ENCODE measurements at places on chromosomes 1 and 21. TPM values are rescaled to one million over a fixed set of nuclear protein-coding genes. Genes with fewer than 3 reads are reported as not detected.

DNA sequence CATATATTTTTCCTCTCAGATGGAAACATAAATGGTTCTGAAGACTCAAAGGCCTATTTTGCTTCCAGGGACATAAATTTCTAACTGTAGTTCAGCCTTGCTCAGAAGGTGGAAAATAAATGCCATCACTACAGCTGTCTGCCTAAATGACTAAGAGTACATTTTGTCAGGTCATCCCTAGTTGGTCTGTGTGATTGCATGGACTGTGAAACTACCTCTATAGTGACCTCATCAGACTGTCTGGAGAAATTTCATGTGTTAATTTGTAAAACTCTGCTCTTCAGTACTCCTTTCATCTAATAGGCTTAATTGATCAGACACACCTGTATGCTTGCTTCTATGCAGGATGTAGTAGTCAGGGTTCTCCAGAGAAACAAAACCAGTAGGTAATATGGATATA is 886.9 kb downstream of the AMY1C start:
- no peak for DNase-seq

- DNase-seq, result no peak
Measured at GRCh38 chr1:163271535-163271934, 50.2 kb upstream of the NUF2 start.

Gene HMCN1
- 0.23 TPM for total RNA-seq

Gene NCF2
- 0.10 TPM for total RNA-seq

DNA sequence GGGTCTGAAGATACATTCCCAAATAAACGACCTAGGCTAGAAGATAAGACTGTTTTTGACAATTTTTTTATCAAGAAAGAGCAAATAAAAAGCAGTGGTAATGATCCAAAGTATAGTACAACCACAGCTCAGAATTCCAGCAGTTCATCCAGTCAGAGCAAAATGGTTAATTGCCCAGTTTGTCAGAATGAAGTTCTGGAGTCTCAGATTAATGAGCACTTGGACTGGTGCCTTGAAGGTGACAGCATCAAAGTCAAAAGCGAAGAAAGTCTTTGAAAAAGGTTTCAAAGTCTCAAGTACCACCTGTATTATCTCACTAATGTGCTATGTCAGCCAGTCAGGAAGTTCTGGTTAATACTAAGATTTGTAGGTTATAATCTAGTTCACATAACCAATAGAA is 15.0 kb downstream of the SPRTN start:
- DNase-seq, result no peak

- DNase-seq, result no peak
Measured at GRCh38 chr1:217052196-217052595, 329.0 kb upstream of the ESRRG start.

Gene BARHL2
- total RNA-seq, result not detected

DNA sequence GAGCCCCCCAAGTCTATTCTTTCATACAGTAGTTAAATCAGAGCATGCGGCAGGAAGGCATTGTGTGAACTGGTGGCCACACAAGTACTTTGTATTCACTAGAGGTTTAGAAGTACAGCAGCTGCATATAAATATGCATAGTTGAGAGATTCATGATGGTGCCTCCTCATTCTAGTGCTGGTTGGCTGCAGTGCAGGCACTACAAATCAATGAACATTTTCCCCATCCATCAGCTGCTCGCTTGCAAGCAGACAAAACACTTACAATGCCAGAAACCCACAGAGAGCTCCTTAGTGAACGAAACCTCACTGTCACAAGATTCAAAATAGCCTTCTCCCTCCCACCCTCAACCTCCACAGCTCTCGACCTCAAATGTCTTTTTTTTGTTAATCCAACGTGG is 726.2 kb downstream of the USP25 start:
- no peak for DNase-seq

Gene PUM1
- total RNA-seq, result 109 TPM

DNA sequence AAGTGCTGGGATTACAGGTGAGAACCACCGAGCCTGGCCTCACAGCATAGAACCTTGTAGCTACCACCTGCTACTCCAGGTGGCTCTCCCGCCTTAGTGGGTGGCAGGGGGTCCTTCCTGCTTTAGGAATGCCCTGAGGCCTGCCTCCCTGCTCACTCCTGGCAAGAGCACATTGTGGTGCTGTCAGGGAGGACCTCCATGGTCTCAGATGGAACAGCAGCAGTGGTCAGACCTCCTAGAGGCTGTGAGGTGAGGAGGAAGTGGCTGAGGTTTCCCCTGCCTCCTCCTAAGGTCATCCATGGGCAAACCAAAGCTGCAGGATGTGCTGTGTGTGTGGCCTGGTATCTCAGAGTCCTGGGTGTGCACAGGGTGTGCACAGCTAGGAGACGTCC is 6.7 kb downstream of the SOX13 start:
- DNase-seq, result no peak

Gene NMNAT1
- 7.6 TPM for total RNA-seq

Gene DNAI4
- total RNA-seq, result 7.2 TPM

- no peak for DNase-seq
Measured at GRCh38 chr1:39418236-39418635, 73.2 kb upstream of the BMP8A start.

Gene NEK2
- 34.4 TPM for total RNA-seq

GRCh38 chr1:190739926-190740325 is 262.3 kb upstream of the BRINP3 start:
- no peak for DNase-seq

DNA sequence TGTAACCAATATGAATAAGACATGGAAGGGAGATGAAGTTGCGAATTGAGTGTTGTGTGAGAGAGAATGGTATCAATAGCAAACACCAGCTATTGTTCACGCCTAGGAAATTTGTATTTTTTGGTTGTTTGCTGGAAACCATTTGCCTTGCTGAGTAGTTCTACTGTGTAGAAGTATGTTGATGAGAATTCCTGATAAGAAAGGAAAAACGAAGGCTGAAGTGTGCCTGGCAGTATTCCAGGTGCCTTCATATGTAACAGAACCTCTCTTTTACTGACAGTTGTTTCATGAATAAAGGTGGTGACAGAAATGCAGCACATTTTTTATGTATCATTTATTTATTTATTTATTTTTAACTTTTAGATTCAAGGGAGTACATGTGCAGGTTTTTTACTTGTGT is 79.5 kb downstream of the SDCCAG8 start:
- no peak for DNase-seq

Gene NBPF4
- not detected for total RNA-seq

DNA sequence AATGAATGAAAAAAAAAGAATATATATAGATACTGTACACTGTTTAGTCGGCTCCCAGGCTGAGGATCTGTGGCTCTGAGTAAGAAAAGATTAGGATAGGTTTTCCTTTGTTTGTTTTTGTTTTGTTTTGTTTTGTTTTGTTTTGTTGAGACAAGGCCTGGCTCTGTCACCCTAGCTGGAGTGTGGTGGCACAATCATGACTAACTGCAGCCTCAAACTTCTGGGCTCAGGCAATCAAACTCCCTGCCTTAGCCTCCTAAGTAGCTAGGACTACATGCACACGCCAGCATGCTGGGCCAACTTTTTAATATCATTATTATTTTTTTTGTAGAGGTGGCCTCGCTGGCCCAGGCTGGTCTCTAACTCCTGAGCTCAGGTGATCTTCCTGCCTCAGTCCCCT is 87.9 kb upstream of the PTBP2 start:
- no peak for DNase-seq

DNA sequence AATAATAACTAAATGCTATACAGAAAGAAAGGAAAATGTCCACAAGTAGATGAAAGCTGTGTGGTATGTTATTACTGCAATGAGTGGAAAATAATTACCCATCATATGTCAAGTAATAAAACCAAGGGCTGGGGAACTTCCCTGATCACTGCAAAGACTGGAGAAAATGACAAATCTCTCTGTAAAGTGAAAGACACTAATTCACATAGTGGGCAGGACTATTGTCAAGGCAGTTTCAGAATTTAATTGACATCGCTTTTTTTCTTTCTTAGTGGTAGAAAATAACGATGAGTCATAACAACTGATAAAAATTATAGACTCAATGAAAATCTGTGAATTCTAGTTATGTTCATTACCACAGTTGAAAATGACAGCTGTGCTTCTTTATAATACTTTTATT is 153.7 kb upstream of the ST6GALNAC5 start:
- no peak for DNase-seq

DNA sequence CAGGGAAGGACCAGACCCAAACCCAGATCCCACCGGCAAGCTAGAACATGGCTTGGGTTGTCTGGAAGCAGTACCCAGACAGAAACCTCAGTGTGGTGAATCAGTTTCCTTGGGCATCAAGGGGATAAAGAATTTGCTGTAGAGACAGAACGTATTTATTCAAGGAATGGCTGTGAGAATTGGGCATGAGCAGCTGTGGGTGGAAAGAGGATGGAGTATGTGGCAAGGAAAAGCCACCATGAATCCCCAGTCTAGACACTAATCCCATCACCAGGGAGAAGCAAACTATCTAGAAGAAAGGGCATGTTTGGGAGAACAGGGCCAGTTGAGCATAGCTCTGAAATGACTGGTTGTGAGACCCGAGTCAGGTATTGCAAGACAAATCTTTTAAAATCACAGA is 109.2 kb downstream of the TOMM20 start:
- no peak for DNase-seq

- DNase-seq, result no peak
Measured at GRCh38 chr21:39029900-39030884, 153.1 kb downstream of the PSMG1 start.

GRCh38 chr1:44327679-44328491 is 27.2 kb downstream of the ERI3 start:
- DNase-seq, result peak; percentile 99

DNA sequence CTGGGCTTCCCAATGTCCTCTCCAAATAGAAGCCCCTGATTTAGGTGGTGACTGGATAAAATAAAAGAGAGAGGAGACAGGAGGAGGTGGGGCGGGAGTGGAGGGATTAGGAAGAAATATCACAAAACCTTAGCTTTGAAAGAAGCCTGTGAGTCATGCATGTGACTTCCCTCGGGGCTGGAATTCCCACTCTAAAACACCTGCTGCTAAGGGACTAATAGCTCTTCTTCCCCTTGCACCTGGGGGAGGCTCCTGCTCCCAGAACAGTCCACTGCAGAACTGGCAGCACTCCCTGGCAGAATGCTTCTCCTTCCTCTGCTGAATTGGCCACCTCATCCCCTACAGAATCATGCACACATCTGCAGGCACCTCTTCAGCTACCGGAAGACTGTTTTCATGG is 207.2 kb downstream of the ATG4C start:
- no peak for DNase-seq

GRCh38 chr21:44845418-44846223 is 27.8 kb upstream of the SUMO3 start:
- DNase-seq, result no peak

DNA sequence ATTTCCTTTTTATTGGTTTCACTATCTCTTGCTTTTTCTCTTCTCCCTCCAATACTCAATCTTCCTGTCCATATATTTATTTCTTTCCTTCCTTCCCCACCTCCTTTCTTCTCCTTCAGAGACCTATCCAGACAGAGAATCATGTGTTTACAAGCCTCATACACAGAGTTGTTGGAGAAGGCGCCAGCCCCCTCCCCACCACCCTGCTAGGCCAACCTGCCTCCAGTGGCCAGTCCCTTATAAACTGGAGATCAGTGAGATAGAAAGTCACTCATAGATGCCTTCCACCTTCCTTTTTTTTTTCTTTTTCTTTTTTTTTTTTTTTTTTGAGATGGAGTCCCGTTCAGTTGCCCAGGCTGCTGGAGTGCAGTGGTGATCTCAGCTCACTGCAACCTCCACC is 53.3 kb downstream of the CD247 start:
- no peak for DNase-seq

DNA sequence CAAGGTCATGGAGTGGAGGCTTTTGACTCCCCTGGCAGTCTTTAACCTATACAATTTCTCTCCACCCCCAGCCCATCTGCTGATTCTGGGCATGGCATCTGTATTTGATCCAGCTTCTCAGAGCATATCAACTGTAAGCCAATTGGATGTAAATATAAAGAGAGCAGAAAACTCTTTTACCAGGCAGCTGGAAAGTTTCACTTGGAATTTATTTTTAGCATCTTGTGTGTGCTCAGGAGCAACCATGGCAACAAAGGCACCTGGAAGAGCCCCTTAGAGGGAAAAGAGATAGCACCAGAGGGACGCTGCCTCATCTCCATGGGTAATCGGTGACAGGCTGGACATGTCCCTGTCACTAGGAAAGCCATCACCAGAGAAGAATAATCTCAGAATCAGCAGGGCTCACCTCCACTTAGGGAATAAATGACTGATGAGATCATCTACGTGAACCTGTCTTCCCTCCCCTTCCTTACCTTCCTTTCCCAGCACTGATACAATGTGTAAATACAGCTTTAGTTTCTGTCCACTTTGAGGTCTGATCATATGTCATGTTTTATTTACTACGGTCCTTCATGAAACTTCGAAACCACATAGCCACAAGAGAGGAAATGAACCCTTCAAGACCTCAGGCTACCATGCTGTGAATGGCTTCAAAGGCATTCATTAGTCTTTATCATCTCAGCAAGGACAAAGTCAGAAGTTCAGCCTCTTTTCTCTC is 25.3 kb upstream of the SIPA1L2 start:
- no peak for DNase-seq

Gene SASS6
- total RNA-seq, result 6.2 TPM

Gene KANK4
- total RNA-seq, result 0.18 TPM

Gene TMEM222
- 55.3 TPM for total RNA-seq

GRCh38 chr1:80047791-80048190 is 1041.3 kb upstream of the ADGRL4 start:
- no peak for DNase-seq

DNA sequence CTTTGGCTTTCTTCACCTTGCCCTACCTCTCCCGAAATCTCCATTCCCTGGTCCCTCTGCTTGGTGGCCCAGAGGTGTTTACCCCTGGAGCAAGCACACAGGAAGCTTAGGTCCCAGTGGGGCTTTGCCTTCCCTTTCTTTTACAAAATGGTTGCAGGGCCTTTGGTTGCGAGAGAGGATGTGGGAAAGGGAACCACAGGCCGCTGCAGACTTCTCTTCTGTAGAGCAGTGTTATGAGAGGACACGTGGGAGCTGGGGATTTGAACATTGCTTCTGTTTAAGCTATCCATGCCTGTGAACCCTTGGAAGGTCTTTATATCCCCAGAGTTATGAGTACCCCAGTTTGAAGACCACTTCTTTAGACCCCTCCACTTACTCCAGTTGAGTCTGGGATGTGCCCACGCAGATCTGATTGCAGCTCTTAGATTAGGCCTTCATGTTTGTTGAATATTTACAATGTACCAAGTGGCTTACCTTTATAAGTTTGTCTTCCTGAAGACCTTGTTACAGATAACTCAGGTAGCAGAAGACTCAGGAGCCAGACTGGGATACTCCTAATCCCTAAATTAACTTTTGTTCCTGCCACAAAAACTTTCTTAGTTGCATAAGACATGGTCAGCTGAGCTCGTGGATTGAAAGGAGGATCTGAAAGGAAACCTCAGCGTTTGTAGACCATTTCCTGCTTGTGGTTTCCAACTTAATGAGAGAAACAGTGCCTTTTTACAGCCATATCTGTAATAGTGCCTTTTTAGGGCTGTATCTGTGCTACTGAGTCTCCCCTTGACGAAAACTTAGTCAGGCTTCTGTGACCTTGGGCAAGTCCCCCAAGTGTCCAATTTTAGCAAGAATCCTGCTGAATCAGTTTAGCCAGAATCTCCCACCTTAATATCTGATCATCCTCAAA is 21.9 kb upstream of the IVNS1ABP start:
- no peak for DNase-seq
